ENCODE measurements at places on chromosomes 4 and X.

GRCh38 chr4:120403296-120403695 is 336.6 kb upstream of the MAD2L1 start:
- no peak for DNase-seq

- DNase-seq = no peak
These were observed 41.9 kb downstream of the UBA6 start for GRCh38 chr4:67659065-67659464.

- DNase-seq = no peak
These were observed 32.8 kb downstream of the CLDN22 start for GRCh38 chr4:183287309-183287659.

DNA sequence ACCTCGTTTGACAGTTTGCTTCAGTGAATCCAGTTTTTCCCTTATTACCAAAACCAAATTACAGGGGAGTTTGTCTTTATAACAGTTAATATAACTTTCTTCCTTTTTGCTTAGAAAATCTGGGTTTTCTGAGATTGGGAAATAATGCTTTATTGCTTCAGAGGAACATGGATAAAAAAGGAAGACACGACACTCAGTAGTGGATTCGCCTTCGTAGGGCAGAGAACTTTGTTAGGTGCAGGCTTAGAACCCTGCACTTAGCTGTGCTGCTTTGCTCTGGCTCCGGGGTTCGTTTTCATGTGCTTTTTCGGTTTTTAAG is 188.2 kb downstream of the SOWAHB start:
- no peak for DNase-seq

GRCh38 chr4:67743194-67743593 is 11.0 kb downstream of the GNRHR start:
- DNase-seq = no peak

All from islet precursor cell (in vitro differentiated cells).